ENCODE measurements at places on chromosomes 6 and 20.

- DNase-seq = no peak
Observed at GRCh38 chr20:62367633-62368391, 700 bp upstream of the LAMA5 start.

GRCh38 chr6:143107911-143108761 is 47.4 kb downstream of the AIG1 start:
- DNase-seq = peak; percentile 37

- no peak for DNase-seq
Observed at GRCh38 chr6:137861550-137862337, 5.3 kb upstream of the TNFAIP3 start.

DNA sequence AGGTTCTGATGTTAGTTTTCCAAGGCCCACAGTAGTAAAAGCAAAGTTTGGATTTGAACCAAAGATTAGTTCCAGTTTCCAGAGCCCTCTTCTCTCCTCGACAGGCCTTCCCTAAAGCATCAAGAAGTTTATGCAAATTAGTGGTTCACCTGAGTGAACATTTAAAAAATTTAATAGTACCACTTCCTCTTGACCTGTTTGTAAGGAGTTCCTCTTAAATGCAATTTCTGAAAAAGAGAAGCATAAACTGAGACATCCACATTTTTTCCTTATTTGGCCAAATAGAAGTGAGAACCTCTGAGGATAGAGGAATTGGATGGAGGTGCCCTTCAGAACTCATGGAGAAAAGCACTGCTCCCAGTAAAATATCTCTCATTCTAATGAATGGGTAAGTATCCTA is 1.2 kb upstream of the DSE start:
- DNase-seq = no peak

DNA sequence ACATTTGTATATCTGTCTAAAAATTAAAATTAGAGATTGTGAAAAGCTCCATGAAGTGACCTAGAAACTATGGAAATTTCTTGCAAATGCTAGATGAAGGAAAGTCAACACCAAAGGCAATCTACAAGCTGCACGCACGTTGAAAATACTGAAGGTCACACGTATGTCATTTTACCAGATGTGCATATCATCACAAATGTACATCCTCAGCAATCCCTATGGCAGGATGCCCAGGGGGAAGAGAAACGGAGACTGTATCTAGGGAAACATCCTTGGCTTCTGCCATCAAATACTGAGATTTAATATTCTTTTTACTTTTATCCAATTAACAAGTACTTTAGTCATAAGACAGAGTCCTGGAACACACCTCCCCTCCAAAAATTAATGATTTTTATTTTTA is 672.0 kb downstream of the RNF144B start:
- no peak for DNase-seq

- DNase-seq = no peak
Observed at GRCh38 chr6:119881416-119881815, 531.9 kb upstream of the MAN1A1 start.

Data from anterior cingulate cortex (tissue), 58 donors.